ENCODE measurements at places on chromosomes 4 and X.
A peak's percentile ranks its signal among the peaks of the same experiment; 100 is the strongest.

GRCh38 chr4:40323866-40324265 is 11.3 kb upstream of the CHRNA9 start:
- no peak for DNase-seq

GRCh38 chr4:75786526-75786925 is 62.1 kb downstream of the USO1 start:
- DNase-seq = no peak

DNA sequence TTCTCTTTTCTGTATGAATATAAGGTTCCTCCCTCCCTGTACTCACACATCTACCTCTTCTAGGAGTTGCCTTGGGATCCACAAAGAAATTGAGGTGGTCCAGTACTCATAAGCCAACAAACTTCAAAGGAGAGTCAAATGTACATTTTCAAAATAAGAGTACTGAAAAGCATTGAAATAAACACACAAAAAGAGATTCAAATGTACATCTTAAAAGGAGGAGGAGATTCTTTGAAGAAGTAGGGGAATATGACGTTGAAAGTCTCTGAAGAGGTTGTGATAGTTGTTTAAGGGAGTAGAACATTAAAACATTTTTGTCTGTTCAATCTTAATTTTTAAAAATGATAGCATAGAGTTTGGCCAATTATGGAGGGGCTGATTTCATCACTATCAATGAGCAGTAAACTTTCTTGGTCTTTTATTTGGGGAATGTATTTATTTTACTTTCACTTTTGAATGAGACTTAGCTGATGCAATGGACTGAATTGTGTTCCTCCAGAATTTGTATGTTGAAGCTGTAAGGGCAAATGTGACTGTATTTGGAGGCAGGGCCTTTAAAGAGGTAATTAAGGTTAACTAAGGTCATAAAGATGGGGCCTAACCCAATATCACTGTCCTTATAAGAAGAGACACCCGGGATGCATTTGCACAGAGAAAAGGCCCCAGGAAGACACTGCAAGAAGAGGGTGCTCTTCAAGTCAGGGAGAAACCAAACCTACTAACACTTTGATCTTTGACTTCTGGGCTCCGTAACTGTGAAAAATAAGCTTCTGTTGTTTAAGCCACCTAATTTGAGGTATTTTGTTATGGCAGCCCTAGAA is 226.3 kb upstream of the PGRMC2 start:
- peak; percentile 53 for DNase-seq

- DNase-seq = no peak
Measured at GRCh38 chrX:152866386-152866785, 31.5 kb upstream of the ZNF185 start.

GRCh38 chr4:134695433-134695832 is 493.8 kb upstream of the PABPC4L start:
- DNase-seq = no peak

- DNase-seq = peak; percentile 48
Measured at GRCh38 chrX:150363561-150364346, 637 bp downstream of the MAMLD1 start.

- no peak for DNase-seq
Measured at GRCh38 chr4:105461221-105461620, 12.6 kb downstream of the PPA2 start.

Data from fibroblast of skin of back (primary cell).